Ascending aorta (tissue), 2 donors: ENCODE measurements at places on chromosomes 2 and 18. TPM values are rescaled to one million over a fixed set of nuclear protein-coding genes. Genes with fewer than 3 reads are reported as not detected.

- DNase-seq, result no peak
These were observed 48.7 kb downstream of the ZBTB7C start for GRCh38 chr18:48360376-48361021.

MTLN gene
- 381 TPM for total RNA-seq

DNA sequence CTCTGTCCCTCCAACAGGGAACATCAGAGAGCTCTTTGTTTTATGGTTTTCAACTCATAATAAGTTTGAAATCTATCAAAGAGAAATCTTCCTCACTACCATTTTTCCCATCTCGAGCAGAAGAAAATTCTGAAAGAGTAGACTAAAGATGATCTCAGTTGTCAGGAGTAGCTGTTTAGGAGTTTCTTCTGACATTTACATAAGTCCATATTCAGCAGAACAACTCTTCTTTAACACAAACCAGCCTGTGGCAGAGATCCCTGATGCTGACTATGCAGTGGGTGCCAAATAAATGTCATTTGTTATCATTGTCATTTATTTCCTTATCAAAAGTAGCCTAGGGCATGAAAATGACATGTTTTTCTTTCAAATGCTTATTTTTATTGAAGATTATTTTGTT, 380.7 kb downstream of the MBD2 start:
- DNase-seq, result no peak

DNA sequence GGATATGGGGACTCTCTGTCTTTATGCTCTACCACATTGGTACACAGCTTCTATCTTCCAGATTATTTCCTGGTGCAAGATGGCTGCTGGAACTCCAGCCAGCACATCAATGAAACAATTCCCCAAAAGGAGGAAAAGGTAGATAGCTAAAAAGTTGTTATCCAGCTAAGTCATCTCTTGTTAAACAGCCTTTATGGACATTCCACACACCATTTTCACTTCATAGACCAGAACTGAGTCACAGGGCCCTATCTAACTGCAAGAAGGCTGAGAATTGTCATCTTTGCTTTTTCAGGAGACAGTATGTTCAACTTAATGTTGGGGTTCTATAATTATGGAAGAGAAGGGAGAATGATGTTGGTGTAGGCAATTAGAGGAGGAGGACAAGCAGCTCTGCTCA, 133.3 kb upstream of the NOSTRIN start:
- no peak for DNase-seq

TLX2 gene
- not detected for total RNA-seq

DNA sequence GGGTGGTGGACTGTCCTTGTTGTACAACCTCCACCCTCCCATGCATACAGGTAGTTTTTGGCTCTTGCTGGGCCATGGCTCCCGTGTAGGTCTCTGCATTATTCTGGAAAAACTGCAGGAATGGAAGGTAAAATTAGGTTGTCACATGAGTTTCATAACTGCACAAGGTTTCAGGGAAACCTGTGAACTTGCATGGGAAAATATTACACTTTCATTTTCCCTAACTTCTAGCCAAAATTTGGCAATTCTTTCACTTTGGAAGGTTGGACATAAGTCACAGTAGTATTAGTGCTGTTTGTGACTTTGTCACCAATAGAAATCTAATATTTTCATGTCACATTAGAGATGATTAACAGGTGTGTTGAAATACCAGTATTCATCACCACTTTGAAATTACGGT, 118.1 kb upstream of the MGAT5 start:
- no peak for DNase-seq

- DNase-seq, result no peak
These were observed 22.0 kb downstream of the BABAM2 start for GRCh38 chr2:27912512-27912911.

GRCh38 chr2:145284551-145284950, 764.6 kb upstream of the ZEB2 start:
- DNase-seq, result no peak

DNA sequence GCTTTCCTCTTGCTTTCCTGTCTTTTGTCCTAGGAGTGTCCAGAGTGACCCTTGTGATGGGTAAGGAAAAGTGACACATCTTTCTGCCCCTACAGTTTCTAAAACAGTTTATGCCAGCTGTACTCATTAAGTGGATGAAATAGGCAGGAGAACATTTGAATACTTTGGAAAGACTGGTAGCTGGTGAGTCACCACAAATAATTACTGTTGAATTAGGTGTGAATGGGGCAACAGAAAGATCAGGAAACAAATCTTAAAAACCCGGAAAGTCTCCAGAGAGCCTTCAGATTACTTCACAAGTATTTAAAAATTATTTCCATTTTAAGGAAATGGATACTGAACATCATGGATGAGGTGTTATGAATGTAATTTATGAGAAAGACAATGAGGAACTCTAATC, 278.5 kb downstream of the CLIP4 start:
- no peak for DNase-seq

ARL5A gene
- total RNA-seq, result 15.8 TPM

RIT2 gene
- not detected for total RNA-seq

ATG4B gene
- total RNA-seq, result 225 TPM

DNA sequence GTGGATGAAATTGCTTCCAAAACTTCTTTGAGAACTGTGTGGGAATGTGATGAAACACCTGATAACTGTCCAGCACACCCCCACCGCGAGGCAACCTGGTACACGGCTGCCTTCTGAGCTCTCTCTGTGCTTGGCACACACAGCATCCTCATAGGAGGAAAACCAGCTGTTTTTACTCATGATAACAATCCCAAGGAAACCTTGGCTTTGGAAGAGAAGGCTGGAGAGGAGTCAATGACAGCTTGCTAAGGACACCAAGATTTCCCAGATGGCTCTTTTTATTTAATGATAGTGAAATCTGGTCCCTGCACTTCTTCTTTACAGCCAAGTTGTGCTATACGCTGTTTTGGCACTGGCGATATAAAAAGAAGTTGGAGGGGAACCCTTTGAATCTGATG, 232.5 kb upstream of the FN1 start:
- DNase-seq, result no peak

GYPC gene
- 94.7 TPM for total RNA-seq

DNA sequence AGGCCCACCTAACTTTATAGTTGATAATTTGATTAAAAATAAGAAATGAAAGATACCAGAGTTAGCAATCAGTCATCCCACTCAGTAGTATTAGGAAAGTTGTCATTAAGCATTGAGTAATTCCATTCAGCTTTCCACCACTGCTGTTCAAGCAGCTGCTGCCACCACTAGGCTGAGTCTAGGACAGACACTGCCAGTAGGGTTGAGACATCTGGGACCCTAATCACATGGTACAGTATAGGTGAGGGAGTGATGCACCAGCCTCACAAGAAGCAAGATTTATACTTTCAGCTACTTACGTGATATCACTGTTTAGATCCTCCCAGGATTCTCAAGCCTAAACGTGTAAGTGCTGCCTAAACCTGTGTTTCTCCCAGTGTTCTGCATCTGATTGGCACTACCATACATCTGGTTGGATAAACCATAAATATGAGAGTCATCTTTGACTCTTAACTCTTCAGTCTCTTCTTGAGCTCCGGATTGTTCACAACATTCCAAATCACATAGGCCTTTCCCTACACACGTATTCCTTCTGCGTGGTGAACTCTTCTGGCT, 3.2 kb downstream of the UBXN4 start:
- DNase-seq, result no peak

GRCh38 chr2:60544062-60544461, 9.4 kb downstream of the BCL11A start:
- no peak for DNase-seq

- DNase-seq, result no peak
These were observed at the start of gene AQP4 for GRCh38 chr18:26865557-26865956. Gene AQP4, minus strand, starts transcription at chr18:26865707. Its CDS starts 18 bp downstream, at chr18:26865689.

ALLC gene
- total RNA-seq, result not detected

GRCh38 chr18:74219056-74219455, 70.7 kb downstream of the TIMM21 start:
- peak; percentile 8 for DNase-seq

NOSTRIN gene
- 7.8 TPM for total RNA-seq

DNA sequence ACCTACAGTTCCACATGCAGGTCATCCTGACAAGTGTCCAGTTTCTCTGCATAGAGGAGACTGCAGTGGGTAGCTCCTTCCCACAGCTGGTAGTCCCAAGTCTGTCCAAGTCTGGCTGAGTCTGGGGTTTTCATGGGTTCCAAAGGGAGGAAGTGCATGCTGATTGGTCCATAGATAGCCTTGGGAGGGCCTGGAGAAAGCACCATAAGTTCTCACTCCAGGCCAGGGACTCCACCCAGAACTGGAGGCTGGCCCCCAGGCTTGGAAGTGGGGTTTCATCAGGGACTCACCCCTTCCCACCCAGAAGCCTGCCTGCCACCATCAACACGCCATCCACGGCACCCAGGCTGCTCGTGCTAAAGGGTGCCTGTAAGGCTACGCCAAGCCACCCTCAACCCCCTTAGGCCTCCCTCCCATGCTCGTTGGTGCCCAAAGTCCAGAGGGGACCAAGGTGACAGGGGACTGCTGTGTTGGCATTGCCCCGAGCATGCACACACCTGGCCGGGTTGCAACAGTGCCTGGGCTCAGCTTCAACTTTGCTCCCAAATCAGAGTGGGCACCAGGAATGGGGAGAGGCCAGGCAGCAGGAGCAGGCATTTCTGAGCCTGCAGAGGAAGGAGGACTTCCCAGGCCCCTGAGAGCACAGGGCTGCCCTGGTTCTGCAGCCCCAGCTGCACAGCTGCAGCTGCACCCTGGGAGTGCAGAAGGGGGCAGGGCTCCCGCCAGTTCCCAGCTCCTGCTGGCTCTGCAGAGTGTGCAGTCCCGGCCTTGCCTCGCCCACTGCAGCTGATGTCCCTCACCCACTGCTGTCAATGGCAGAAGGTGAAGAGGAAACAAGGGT, 116.5 kb upstream of the MAP2 start:
- no peak for DNase-seq

DNA sequence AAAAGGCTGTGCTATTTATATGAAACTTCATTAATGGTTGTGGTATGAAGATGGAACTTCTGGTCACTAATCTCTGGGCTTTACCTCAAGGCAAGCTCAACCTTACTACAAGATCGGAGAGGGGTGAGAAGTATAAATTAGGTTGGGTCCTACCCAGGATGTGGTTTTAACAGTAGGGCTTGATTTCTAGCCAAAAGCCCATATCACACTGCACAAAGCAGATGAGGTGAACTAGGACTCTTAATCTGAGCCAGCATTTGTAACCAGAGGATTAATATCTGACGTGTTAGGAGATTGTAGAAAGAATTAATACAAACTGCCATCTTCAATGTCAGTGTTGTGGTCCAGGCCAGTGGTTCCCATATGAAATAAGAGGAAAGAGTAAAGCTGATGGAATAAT, 86.4 kb upstream of the RGPD4 start:
- DNase-seq, result no peak

DNA sequence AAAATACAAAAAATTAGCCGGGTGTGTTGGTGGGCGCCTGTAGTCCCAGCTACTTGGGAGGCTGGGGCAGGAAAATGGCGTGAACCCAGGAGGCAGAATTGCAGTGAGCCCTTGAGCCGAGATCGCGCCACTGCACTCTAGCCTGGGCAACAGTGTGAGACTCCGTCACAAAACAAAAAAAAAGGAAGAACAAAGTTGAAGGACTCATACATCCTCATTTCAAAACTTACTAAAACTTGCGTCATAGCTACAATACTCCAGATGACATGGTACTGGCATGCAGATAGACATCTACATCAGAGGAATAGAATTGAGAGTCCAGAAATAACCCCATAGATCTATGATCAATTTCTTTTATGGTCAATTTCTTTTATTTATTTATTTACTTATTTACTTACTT, 13.6 kb upstream of the CYP27C1 start:
- DNase-seq, result no peak

SULT1C2 gene
- not detected for total RNA-seq

DNA sequence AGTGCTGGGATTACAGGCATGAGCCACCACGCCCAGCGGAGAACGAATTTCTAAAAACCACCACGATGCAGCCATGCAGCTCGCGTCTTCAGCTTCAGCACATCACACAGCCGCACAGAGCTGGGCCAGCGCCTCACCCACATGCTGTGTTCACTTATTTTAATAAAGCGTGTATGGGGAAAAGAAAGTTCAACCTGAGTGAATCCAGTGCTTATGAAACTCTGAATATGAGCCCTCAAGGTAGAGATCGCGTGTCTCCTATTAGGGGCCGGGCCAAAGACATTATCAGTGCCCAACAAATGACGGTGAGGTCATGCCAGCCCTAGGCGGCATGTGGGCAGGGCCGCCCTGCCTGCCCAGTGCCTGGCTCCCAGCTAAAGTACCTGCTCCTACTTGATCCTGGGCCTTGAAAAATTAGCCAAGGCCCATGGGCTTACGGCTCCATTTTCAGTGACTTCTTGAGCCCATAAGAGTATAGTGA, 44.3 kb downstream of the SPRED2 start:
- no peak for DNase-seq

- no peak for DNase-seq
These were observed 40.5 kb downstream of the COLEC12 start for GRCh38 chr18:459814-460593.

TEX44 gene
- total RNA-seq, result not detected

- DNase-seq, result no peak
These were observed 162.0 kb downstream of the ALK start for GRCh38 chr2:29759360-29759759.

UGT1A3 gene
- not detected for total RNA-seq

GRCh38 chr18:63162271-63163014, 157.1 kb downstream of the BCL2 start:
- DNase-seq, result no peak
